ENCODE measurements at places on chromosomes 4 and X. TPM values are rescaled to one million over a fixed set of nuclear protein-coding genes. Genes with fewer than 3 reads are reported as not detected.

TMEM31 gene
- polyA plus RNA-seq: not detected

ERCC6L gene
- polyA plus RNA-seq: 0.24 TPM

- H3K36me3 ChIP-seq: no peaks in the 10 kb centered on the region
- no peak for DNase-seq
- H3K27ac ChIP-seq: no peak overlapping the region
- no peak overlapping the region for H3K4me3 ChIP-seq
- no peaks in the 10 kb centered on the region for H3K4me1 ChIP-seq
Observed at GRCh38 chr4:135966936-135967335, 1565.4 kb downstream of the PCDH18 start.

- H3K27me3 ChIP-seq: no peaks in the 10 kb centered on the region
- no peaks in the 10 kb centered on the region for H3K4me1 ChIP-seq
- no peak overlapping the region for H3K4me3 ChIP-seq
- no peaks in the 10 kb centered on the region for H3K36me3 ChIP-seq
- DNase-seq: no peak
- no peak overlapping the region for H3K27ac ChIP-seq
Observed at GRCh38 chr4:84089652-84090437, 409.2 kb downstream of the NKX6-1 start.

DNA sequence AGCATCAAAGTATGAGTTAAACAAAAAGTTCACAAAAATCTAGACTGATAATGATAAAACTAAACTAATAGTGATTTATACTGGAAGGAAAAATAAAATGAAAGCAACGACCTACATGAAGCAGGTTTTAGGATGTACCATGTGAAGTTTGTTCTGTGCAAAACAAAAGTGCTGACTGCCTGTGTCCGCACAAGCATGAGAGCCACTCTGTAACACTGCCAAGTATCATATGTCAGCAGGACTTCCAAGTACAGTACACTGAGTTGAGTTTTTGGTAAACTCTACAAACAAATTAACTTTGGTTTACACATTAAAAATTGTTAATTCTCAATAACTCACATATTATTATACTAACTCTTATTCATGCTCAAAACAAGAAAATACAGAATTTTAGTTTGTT lies 459.0 kb downstream of the PDGFC start:
- no peak overlapping the region for H3K4me3 ChIP-seq
- H3K27ac ChIP-seq: no peak overlapping the region
- no peak for DNase-seq
- H3K4me1 ChIP-seq: no peaks in the 10 kb centered on the region

DNA sequence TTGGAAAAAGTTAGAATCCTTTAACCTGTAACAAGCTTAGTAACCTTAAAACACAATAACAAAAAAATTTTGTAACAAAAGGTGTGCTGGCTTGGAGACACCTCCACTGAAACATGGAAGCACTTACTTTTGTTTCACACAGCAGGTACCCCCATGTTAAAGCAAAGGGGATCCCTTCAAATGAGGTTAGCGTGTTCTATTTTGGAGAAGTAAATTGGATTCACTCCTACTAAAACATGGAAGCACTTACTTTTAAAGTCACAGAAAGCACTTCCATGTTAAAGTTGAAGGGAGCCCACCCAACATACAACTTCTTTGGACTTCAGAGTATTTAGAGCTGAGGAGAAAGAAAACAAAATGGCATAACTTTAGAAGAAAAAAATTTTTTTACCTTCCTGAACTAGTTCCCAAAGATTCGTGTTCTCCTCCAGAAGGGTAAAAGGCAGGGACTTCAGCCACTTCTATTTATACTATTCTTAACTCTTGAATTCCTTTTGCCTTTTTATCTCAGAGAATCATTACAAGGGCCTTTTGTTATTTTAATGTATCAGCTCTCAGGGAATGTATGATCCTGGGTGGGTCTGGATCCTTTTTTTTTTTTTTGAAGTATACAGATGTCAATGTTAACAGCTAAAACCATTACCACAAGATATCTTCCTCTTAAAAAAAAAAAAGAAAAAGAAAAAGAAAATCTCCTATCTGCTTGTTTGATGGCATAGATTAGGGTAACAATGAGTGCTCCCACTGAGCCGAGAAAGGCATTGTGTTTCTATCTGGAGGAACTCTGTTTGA lies 11.5 kb downstream of the LARP7 start:
- H3K4me1 ChIP-seq: no peaks in the 10 kb centered on the region
- no peak for DNase-seq
- peaks cover 5% of the 10 kb centered on the region for H3K36me3 ChIP-seq
